ENCODE measurements at places on chromosomes 7 and 10.

- DNase-seq, result no peak
These were observed 13.0 kb downstream of the RRP12 start for GRCh38 chr10:97388152-97388551.

GRCh38 chr10:89563861-89564478 is 28.6 kb upstream of the SLC16A12 start:
- DNase-seq, result no peak

- no peak for DNase-seq
These were observed 490.0 kb upstream of the LRRN3 start for GRCh38 chr7:110600956-110601355.

GRCh38 chr7:96122746-96123145 is 199.2 kb downstream of the SLC25A13 start:
- DNase-seq, result no peak

GRCh38 chr7:84844771-84845170 is 342.1 kb downstream of the SEMA3D start:
- no peak for DNase-seq

DNA sequence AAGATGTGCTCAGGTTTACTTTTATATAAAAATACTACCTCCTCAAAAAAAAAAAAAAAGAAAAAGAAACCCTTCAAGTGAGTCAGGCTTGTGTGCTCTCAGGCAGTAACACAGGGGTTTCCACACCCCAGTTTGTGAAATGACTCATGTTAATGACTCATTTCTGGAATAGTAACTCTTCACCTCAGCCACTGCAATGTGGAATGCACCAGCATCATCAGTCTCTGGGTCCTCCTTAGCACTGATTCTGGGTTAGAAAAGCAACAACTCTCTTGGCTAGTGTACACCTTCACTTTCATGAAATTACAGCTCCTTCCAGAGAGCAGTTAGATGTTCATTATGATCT is 110.6 kb downstream of the EMX2 start:
- DNase-seq, result no peak

DNA sequence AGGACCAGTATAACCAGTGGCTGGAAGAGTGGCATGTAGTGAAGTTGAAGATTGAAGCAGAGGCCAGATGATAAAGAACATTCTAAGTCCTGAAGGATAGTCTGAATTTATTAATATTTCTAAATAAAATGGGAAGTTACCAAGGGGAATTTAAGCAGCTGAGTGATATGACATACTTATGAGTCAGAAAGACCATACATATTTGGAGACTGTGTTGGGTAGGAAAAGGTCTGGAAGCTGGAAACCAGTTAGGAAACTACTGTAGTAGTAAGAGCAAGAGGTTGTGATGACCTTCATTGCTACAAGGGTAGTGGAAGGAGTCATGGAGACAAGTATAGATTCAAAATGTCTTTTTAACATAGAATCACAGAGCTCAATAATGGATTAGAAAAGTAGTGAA is 752.3 kb downstream of the SUGCT start:
- DNase-seq, result no peak

GRCh38 chr7:92667816-92668535 is 77.8 kb upstream of the FAM133B start:
- no peak for DNase-seq

GRCh38 chr10:124184208-124184830 is 90.9 kb upstream of the CHST15 start:
- DNase-seq, result no peak

DNA sequence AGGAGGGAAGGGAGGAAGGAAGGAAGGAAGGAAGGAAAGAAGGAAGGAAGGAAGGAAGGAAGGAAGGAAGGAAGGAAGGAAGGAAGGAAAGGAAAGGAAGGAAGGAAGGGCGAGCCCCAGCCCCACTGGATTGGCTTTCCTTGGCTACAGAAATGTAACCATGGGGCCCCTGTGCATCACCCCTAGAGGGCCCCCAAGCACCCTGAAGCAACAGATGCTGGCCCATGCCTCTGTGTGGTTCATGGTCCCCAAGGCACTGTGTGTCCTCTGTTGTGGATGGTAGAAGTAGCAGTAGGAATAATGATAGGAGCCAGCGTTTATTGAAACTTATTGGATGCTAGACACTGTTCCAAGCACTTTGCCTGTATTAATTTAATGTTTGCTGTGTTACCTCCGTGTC is 116.6 kb upstream of the MACROH2A2 start:
- no peak for DNase-seq

Data from activated CD4-positive, alpha-beta T cell treated with anti-CD3 and anti-CD28 coated beads, Interleukin-2, amount 50 U/mL, for 1 hour (primary cell).